Neural crest cell (in vitro differentiated cells): ENCODE measurements at places on chromosomes 2 and 18. TPM values are rescaled to one million over a fixed set of nuclear protein-coding genes. Genes with fewer than 3 reads are reported as not detected.

GRCh38 chr2:237055386-237056100, 30.1 kb upstream of the COPS8 start:
- no peak overlapping the region for H3K27ac ChIP-seq
- H3K36me3 ChIP-seq = peaks cover 4% of the 10 kb centered on the region
- H3K4me1 ChIP-seq = peaks cover 6% of the 10 kb centered on the region
- no peak for DNase-seq
- H3K27me3 ChIP-seq = no peaks in the 10 kb centered on the region

- H3K27ac ChIP-seq = peak overlapping the region; percentile 43
- H3K36me3 ChIP-seq = no peaks in the 10 kb centered on the region
- no peak overlapping the region for H3K4me3 ChIP-seq
- DNase-seq = no peak
- no peaks in the 10 kb centered on the region for H3K4me1 ChIP-seq
These were observed 11.8 kb downstream of the RASGRP3 start for GRCh38 chr2:33488178-33488690.

GRCh38 chr2:32960647-32961403, 14.1 kb downstream of the LTBP1 start:
- H3K4me1 ChIP-seq = no peaks in the 10 kb centered on the region
- no peak overlapping the region for H3K27ac ChIP-seq
- peaks cover 5% of the 10 kb centered on the region for H3K36me3 ChIP-seq
- no peaks in the 10 kb centered on the region for H3K27me3 ChIP-seq
- H3K4me3 ChIP-seq = no peak overlapping the region

DNA sequence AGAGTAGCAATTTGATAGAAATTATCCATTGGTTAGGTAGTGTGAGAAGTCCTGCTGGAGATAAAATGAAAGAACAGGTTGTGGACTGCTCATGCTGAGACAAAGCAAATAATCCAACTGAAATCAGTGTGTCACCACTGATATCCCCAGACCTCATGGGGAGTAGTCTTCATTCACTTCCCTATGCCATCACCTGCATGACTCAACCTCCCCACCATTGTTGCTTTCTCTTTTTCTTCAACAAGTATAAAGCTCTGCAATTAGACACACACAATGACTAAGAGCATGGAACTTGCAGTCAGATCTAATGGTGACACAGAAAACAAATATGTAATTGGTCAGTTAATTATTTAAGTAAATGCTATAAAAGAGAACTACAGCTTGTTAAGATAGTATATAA, 475.3 kb downstream of the RIT2 start:
- H3K27me3 ChIP-seq = no peaks in the 10 kb centered on the region
- no peak for DNase-seq
- no peak overlapping the region for H3K27ac ChIP-seq
- no peak overlapping the region for H3K4me3 ChIP-seq
- H3K36me3 ChIP-seq = no peaks in the 10 kb centered on the region

- no peak for DNase-seq
- peaks cover 46% of the 10 kb centered on the region for H3K27me3 ChIP-seq
- H3K4me1 ChIP-seq = peaks cover 14% of the 10 kb centered on the region
- no peak overlapping the region for H3K27ac ChIP-seq
- H3K36me3 ChIP-seq = no peaks in the 10 kb centered on the region
- peak overlapping the region; percentile 86 for H3K4me3 ChIP-seq
These were observed 479 bp downstream of the RAB11FIP5 start for GRCh38 chr2:73112026-73112912.

DNA sequence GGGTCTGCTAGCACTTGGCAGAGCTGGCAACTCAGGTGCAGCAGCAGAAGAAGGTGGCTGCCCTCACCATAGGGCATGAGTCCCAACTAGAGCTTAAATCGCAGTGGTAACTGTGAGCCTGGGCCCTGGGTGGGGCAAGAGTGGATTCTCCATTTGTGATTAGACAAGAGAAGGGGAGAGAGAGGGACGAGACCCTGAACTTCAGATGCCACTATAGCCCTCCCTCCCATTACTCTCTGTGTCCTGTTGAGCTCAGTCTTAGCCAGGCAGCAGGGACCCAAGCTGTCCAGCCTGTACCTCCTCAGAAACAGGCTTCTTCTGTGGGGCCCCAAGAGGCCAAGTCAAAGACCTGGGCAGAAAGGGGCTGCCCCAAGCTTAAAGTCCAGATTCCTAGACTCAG, 69.7 kb upstream of the B3GNT7 start:
- H3K4me3 ChIP-seq = no peak overlapping the region
- H3K27ac ChIP-seq = no peak overlapping the region
- H3K27me3 ChIP-seq = no peaks in the 10 kb centered on the region
- H3K36me3 ChIP-seq = peaks cover 4% of the 10 kb centered on the region
- DNase-seq = no peak

- H3K4me3 ChIP-seq = no peak overlapping the region
- no peak overlapping the region for H3K27ac ChIP-seq
- H3K27me3 ChIP-seq = no peaks in the 10 kb centered on the region
- H3K4me1 ChIP-seq = peaks cover 40% of the 10 kb centered on the region
- DNase-seq = no peak
These were observed 38.3 kb upstream of the DLX1 start for GRCh38 chr2:172046866-172047565.

- no peak for DNase-seq
- no peaks in the 10 kb centered on the region for H3K27me3 ChIP-seq
- H3K4me1 ChIP-seq = no peaks in the 10 kb centered on the region
- no peaks in the 10 kb centered on the region for H3K36me3 ChIP-seq
- H3K4me3 ChIP-seq = no peak overlapping the region
These were observed 451.3 kb upstream of the FAM98A start for GRCh38 chr2:34050413-34050812.

GRCh38 chr18:49738721-49739120, 74.6 kb downstream of the ACAA2 start:
- no peak overlapping the region for H3K4me3 ChIP-seq
- H3K36me3 ChIP-seq = no peaks in the 10 kb centered on the region
- H3K4me1 ChIP-seq = peaks cover 3% of the 10 kb centered on the region
- no peak overlapping the region for H3K27ac ChIP-seq
- DNase-seq = no peak
- H3K27me3 ChIP-seq = no peaks in the 10 kb centered on the region

GRCh38 chr2:84886791-84887190, 5.9 kb upstream of the TRABD2A start:
- DNase-seq = no peak
- H3K27ac ChIP-seq = no peak overlapping the region
- no peak overlapping the region for H3K4me3 ChIP-seq
- H3K4me1 ChIP-seq = peaks cover 13% of the 10 kb centered on the region

GRCh38 chr2:216464104-216464720, 34.4 kb upstream of the RPL37A start:
- no peaks in the 10 kb centered on the region for H3K4me1 ChIP-seq
- peaks cover 21% of the 10 kb centered on the region for H3K36me3 ChIP-seq
- H3K27me3 ChIP-seq = no peaks in the 10 kb centered on the region
- no peak overlapping the region for H3K4me3 ChIP-seq

Gene GDF7
- total RNA-seq = 0.36 and 0.40 TPM in 2 replicates

DNA sequence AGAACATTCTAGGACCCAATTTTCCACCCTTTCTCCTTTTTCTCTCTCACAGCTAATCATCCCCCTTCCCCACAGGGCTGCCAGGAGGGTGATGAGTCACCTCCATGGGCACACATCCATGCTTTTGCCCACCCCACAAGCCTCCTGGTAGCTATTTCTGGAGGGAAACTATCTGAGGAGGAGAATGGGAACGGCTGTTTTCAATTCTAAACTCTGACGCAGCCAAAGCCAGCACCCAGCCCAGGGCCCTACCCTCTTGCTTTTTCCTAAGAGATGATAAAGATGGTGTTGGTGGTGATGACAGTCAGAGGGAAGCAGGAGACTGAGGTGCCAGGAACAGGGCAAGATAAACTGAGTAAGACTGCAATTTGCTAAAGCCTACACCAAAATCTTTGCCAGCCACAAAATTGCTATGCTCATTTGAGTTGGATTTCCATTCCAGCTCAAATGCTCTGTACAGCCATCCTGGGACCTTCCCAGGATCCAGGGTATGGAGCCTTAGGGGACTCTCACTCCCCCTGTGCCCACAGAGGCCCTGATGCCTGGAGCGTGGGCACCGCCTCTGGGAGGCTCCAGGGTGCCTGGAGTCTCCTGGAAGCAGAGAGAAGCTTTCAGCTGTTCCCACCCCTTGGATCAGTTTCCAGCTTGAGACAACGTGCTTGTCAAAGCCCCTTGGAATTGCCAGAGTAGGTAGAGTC, 62.0 kb upstream of the FZD7 start:
- DNase-seq = no peak
- H3K27ac ChIP-seq = peak overlapping the region; percentile 89
- peaks cover 95% of the 10 kb centered on the region for H3K4me1 ChIP-seq
- peak overlapping the region; percentile 84 for H3K4me3 ChIP-seq

DNA sequence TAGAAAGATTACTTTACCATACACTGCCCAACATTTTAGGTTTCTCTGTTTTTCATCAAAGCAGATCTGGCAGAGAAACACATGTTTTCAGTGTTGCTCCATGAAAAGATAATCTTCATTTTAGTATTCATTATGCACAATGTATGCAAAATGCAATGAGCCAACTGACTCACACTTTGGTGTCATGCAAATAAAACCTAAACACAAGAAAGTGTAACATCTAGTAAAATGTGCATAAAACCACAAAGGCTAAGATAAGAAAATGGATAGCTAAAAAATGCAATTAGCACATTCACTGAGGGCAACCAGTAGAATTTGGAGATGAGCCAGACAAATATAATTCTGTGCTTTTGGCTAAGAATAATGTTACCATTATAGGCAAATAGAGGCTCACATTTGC, 203.5 kb upstream of the UBE2E3 start:
- no peak overlapping the region for H3K27ac ChIP-seq
- no peaks in the 10 kb centered on the region for H3K27me3 ChIP-seq
- no peak for DNase-seq
- no peaks in the 10 kb centered on the region for H3K4me1 ChIP-seq

Gene CDKL4
- 0.75 and 0.93 TPM in 2 replicates for total RNA-seq

Gene SPC25
- total RNA-seq = 39.3 and 40.8 TPM in 2 replicates

- DNase-seq = no peak
- H3K4me3 ChIP-seq = no peak overlapping the region
- H3K27ac ChIP-seq = no peak overlapping the region
- no peaks in the 10 kb centered on the region for H3K36me3 ChIP-seq
These were observed 42.6 kb downstream of the ARHGAP15 start for GRCh38 chr2:143171817-143172216.

GRCh38 chr2:137870682-137871081, 93.6 kb upstream of the HNMT start:
- DNase-seq = no peak
- no peak overlapping the region for H3K27ac ChIP-seq
- H3K4me3 ChIP-seq = no peak overlapping the region
- H3K27me3 ChIP-seq = no peaks in the 10 kb centered on the region

DNA sequence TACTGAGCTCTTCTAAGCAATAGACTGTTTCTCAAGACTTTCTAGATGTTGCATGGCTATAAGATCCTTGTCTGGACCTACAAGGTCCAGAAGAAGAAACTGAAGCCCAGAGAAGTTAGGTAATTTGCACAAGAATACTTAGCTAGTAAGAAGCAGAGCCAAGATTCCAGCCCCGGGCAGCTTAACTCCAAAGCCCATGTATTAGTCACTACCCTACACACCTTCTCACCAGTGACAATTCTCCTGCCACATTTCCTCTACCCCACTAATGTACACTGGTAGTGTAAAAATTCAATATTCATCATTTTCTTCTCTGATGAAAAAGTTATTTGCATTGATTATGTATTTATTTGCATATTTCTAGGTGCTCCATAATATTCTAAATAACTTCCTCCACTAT, 95.5 kb upstream of the CREB1 start:
- H3K27me3 ChIP-seq = no peaks in the 10 kb centered on the region
- DNase-seq = no peak
- no peak overlapping the region for H3K4me3 ChIP-seq
- H3K36me3 ChIP-seq = no peaks in the 10 kb centered on the region

Gene SLC66A2
- 28.4 and 29.8 TPM in 2 replicates for total RNA-seq

DNA sequence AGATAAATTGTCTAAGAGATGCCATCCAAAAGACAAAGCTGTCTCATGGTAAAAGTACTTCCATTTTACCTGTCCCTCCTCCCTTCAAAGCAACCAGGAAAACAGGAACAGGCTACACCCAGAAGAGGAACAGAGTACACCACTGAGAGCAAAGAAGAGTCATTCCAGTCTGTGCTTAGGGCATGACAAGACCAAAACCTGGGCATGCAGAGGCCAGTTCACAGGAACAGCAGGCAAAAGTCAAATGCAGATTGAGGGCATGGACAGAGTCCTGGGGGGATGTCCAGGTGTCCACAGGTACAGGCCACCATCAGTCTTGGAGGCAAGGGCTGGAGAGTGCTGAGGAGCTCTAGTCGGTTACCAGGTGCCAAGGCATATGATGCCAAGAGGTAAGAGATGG, 23.7 kb downstream of the PLEK start:
- no peak overlapping the region for H3K4me3 ChIP-seq
- no peaks in the 10 kb centered on the region for H3K4me1 ChIP-seq
- DNase-seq = no peak
- H3K27me3 ChIP-seq = peaks cover 43% of the 10 kb centered on the region
- H3K27ac ChIP-seq = no peak overlapping the region

GRCh38 chr18:9827793-9828505, 57.8 kb upstream of the TXNDC2 start:
- H3K36me3 ChIP-seq = no peaks in the 10 kb centered on the region
- H3K27me3 ChIP-seq = no peaks in the 10 kb centered on the region
- H3K4me3 ChIP-seq = no peak overlapping the region
- no peak for DNase-seq
- peaks cover 7% of the 10 kb centered on the region for H3K4me1 ChIP-seq

GRCh38 chr2:157559890-157560289, 68.8 kb downstream of the ACVR1C start:
- H3K4me3 ChIP-seq = no peak overlapping the region
- no peak overlapping the region for H3K27ac ChIP-seq
- H3K27me3 ChIP-seq = no peaks in the 10 kb centered on the region
- H3K36me3 ChIP-seq = peaks cover 3% of the 10 kb centered on the region

- no peak overlapping the region for H3K27ac ChIP-seq
- DNase-seq = peak; percentile 78
- H3K27me3 ChIP-seq = peaks cover 24% of the 10 kb centered on the region
- peaks cover 6% of the 10 kb centered on the region for H3K4me1 ChIP-seq
- H3K36me3 ChIP-seq = no peaks in the 10 kb centered on the region
These were observed 34.1 kb upstream of the GNAL start for GRCh38 chr18:11654736-11655605.

Gene ARHGEF33
- 0.59 and 1.1 TPM in 2 replicates for total RNA-seq

DNA sequence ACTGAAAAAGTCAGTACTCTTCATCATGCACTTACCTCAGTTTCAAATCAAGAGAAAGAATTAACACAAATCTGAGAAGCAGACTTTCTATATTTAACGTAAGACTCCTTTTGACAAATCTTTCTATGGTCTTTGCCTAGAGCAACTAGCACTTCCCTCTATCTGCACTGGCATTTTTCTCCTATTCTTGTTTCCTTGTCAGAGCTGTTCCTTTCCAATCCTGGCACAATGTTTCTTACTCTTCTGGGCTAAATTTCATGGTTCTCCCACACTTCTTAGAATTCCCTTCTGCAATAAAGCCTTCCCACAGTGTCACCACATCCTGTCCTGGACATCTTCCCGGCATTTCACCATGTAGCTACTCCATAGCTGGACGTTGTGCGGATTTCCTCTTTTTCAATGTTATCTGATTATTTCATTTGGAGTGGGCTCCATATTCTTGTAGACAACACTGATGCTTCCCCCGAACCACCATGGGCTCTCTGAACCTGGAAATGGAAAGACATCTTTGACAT, 144.7 kb upstream of the CTNNA2 start:
- DNase-seq = no peak
- H3K27me3 ChIP-seq = peaks cover 8% of the 10 kb centered on the region
- H3K4me3 ChIP-seq = no peak overlapping the region
- no peaks in the 10 kb centered on the region for H3K36me3 ChIP-seq
- H3K4me1 ChIP-seq = peaks cover 5% of the 10 kb centered on the region
